ENCODE measurements at places on chromosomes 1 and 21.

- no peak for DNase-seq
Measured at GRCh38 chr1:214761030-214761429, 158.0 kb downstream of the CENPF start.

DNA sequence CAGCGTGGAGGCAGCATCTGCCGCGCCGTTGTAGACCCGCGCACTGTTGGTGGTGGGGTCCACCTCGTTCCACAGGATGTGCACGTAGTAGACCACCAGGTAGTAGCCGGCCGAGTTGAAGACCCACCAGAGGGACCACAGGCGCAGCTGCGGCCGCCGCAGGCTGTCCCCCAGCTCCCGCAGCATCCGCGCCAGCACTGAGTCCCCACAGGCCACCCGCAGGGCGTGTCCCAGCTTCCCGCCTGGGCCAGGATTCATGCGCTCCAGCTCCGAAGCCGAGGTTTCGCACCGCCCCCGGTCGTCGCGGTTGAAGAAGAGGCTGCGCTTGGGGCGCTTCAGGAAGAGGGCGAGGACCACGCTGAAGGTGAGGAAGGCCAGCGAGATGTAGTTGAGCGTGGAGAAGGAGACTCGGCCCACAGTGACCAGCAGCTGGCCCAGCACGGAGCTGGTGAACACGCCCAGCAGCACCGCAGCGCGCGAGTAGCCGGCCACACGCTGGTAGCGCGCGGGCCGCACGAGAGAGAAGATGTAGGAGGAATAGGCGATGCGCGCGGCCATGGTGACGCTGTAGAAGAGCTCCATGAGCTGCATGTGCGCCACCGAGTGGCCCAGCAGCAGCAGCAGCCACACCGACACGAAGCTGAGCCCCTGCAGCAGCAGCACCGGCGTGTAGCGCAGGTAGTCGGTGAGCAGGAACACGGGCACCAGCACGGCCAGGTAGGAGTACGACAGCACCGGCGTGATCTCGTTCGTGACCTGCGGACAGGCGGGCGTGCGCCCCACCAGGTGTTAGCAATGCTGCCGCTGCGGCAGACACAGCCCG, 10.6 kb downstream of the SLC19A1 start:
- DNase-seq, result peak; percentile 52

GRCh38 chr1:42163114-42163513, 1.4 kb downstream of the GUCA2A start:
- DNase-seq, result no peak

DNA sequence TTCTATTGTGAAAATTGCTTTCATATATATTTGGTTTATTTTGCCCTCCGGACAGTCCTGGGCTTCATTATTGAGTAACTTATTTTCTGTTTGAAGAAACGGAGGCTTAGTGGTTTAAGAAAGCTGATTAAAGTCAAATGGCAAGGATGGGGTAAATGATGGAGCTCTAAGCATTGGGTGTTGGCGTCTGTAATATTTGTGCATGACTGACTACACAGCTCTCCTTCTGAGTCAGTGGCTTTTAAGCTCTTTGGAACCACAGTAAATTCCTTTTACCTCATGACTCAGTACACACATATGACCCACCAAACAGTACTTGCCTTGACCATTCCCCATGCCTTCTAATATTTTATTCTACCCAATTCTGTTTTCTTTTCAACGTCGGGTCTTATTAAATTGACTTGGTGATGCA, 21.0 kb downstream of the B3GALT5 start:
- DNase-seq, result no peak
